ENCODE measurements at places on chromosomes 7 and 10. TPM values are rescaled to one million over a fixed set of nuclear protein-coding genes. Genes with fewer than 3 reads are reported as not detected.

The OR2A1 gene
- under 0.01 TPM for total RNA-seq

The MACC1 gene
- total RNA-seq = 0.15 TPM

The ZNF783 gene
- 19.0 TPM for total RNA-seq

The MGAM2 gene
- not detected for total RNA-seq

The PVRIG gene
- not detected for total RNA-seq

The CPN1 gene
- not detected for total RNA-seq

The UTF1 gene
- total RNA-seq = not detected

The CLCN1 gene
- total RNA-seq = not detected

The MBL2 gene
- not detected for total RNA-seq

The C7orf33 gene
- total RNA-seq = not detected

The C10orf95 gene
- not detected for total RNA-seq

The OR2A7 gene
- total RNA-seq = 0.33 TPM

The HMX3 gene
- total RNA-seq = not detected

The SLC16A12 gene
- total RNA-seq = under 0.01 TPM

The LIPJ gene
- total RNA-seq = not detected

The UNCX gene
- total RNA-seq = not detected

The SPACDR gene
- 2.6 TPM for total RNA-seq

The KBTBD2 gene
- total RNA-seq = 38.8 TPM

The GPNMB gene
- 440 TPM for total RNA-seq

The MRLN gene
- total RNA-seq = not detected

The FAS gene
- 85.7 TPM for total RNA-seq

The MMP21 gene
- total RNA-seq = not detected

The FBXO24 gene
- total RNA-seq = 0.33 TPM

The IDI2 gene
- not detected for total RNA-seq

The PLXDC2 gene
- total RNA-seq = 2.8 TPM

The ITPRIP gene
- 15.2 TPM for total RNA-seq

The PLPP4 gene
- total RNA-seq = 1.2 TPM

The ADAM12 gene
- total RNA-seq = 28.8 TPM

The INMT gene
- 20.8 TPM for total RNA-seq

The ZNF3 gene
- 24.9 TPM for total RNA-seq

The PIP gene
- not detected for total RNA-seq

The HABP2 gene
- total RNA-seq = not detected

The HEPACAM2 gene
- not detected for total RNA-seq

The JCAD gene
- total RNA-seq = 2.0 TPM

The KAZALD1 gene
- total RNA-seq = 58.2 TPM

The CUTC gene
- total RNA-seq = 24.1 TPM

The KCNK18 gene
- total RNA-seq = not detected

The LIPK gene
- total RNA-seq = not detected

The GTF2IRD2 gene
- total RNA-seq = 6.5 TPM

The SYCE1 gene
- total RNA-seq = not detected

The VENTX gene
- total RNA-seq = not detected

The C10orf105 gene
- total RNA-seq = not detected
